ENCODE measurements at places on chromosomes 7 and 10. TPM values are rescaled to one million over a fixed set of nuclear protein-coding genes. Genes with fewer than 3 reads are reported as not detected.

Gene VSIR
- total RNA-seq, result 0.31 TPM

DNA sequence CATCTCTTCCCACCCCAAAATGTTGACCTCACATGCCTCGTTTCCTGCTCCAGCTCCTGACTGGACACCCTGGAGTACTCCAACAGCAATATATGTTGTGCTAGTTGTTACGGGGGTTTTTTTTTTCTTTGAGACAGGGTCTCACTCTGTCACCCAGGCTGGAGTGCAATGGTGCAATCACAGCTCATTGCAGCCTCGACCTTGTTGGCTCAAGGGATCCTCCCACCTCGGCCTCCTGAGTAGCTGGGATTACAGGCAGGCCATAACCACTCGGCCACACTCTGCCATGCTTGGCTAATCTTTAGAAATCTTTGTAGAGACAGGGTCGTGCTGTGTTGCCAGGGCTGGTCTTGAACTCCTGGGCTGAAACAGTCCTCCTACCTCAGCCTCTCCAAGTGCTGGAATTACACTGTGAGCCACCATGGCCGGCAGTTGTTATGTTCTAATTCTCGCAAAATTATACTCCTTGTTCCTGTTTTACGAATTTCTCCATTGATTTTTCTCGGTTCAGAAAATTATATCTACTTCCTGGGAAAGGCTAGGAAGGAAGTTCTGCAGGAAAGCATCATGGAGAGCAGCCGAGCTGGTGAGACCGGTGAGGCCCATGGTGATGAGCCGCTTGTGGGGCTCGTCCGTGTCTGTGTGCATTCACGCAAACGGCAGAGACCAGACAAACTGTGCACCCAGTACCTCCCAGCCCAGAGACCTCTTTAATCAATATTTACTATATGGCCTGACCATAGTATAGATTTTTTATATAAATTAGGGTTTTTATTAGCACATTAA, 52.4 kb upstream of the DNAJB6 start:
- DNase-seq, result no peak

DNA sequence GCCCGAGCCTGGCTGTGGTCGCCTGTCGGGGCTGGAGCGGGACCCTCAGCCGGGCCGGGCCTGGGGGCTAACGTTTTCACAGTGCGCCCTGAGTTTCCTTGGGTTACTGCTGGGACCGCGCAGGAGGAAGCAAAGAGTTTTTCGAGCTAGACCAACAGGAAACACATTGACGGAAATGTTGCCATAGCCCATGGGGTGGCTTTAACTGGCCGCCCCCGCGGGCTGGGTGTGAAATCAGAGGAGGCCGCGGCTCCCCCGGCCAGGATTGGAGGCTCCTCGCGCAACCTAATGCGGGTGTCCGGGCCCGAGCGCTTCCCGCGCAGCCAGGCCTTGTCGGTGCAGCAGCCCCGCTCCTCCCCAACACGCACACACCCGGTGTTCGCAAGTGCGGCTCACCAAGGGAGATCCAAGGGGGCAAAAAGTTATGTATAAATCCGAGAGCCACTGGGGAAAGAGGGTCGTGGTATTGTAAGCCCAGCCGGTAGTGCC, 1.9 kb downstream of the HHEX start:
- DNase-seq, result peak; percentile 60

- DNase-seq, result no peak
Observed at GRCh38 chr7:20741801-20742200, 44.9 kb downstream of the SP8 start.

Gene TWNK
- total RNA-seq, result 38.7 TPM

- DNase-seq, result no peak
Observed at GRCh38 chr7:30844916-30845315, 66.7 kb upstream of the AQP1 start.

- no peak for DNase-seq
Observed at GRCh38 chr7:132160611-132161532, 415.4 kb downstream of the PLXNA4 start.

- DNase-seq, result no peak
Observed at GRCh38 chr10:88598055-88598454, 11.5 kb downstream of the LIPJ start.

Gene TMEM72
- not detected for total RNA-seq

GRCh38 chr7:1494447-1494846, 9.7 kb downstream of the INTS1 start:
- no peak for DNase-seq

Data from H9 (cell line).